ENCODE measurements at places on chromosomes 1 and 21. TPM values are rescaled to one million over a fixed set of nuclear protein-coding genes. Genes with fewer than 3 reads are reported as not detected.

- no peak for DNase-seq
These were observed 32.7 kb upstream of the SUCO start for GRCh38 chr1:172500207-172500606.

DNA sequence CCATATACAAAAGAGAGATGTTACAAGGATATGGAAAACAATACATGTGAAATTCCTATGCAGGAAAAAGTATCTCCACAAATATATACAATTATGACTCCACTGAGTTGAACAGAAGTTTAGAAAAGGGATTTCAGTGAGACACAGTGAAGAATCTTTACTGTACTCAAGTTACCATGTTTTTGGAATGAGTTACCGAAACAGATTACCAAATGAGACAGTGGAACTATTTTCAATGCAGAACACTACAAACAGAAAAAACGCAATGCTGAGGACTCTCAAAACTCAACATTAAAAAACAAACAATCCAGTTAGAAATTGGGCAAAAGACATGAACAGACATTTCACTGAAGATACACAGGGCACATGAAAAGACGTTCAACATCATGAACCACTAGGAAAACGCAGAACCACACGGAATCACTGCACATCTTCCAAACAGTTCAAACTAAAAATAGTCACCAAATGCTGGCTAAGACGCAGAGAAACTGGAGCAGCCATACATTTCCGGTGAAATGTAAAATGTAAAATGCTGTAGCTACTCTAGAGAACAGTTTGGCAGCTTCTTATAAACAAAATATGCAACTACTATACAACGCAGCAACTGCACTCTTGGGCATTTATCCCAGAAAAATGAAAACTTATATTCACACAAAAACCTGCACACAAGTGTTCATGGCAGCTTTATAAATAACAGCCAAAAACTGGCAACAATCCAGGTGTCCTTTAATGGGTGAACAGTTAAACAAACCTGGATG is 118.7 kb downstream of the UBR4 start:
- DNase-seq: no peak

- DNase-seq: no peak
These were observed 52.5 kb downstream of the EPRS1 start for GRCh38 chr1:219993554-219994433.

GRCh38 chr1:231966983-231967382 is 340.4 kb downstream of the DISC1 start:
- no peak for DNase-seq

DNA sequence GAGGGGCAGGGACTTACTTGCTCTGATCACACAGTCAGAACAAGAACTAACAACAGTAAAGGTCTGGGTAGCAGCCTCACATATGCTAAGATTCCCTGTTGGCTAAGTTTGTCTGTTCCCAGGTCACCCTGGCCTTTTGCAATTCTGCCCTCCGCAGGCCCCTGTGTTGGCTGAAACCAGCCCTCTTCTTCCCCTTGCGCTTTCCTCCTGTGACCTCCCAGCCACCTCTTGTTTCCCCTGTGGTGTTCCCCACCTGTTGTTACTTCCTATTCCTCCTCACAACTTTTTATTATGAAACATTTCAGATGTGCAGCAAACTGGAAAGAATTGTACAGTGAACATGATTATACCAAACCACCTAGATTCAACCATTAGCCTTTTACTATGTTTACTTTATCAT is 23.4 kb downstream of the MAPKAPK2 start:
- no peak for DNase-seq

DNA sequence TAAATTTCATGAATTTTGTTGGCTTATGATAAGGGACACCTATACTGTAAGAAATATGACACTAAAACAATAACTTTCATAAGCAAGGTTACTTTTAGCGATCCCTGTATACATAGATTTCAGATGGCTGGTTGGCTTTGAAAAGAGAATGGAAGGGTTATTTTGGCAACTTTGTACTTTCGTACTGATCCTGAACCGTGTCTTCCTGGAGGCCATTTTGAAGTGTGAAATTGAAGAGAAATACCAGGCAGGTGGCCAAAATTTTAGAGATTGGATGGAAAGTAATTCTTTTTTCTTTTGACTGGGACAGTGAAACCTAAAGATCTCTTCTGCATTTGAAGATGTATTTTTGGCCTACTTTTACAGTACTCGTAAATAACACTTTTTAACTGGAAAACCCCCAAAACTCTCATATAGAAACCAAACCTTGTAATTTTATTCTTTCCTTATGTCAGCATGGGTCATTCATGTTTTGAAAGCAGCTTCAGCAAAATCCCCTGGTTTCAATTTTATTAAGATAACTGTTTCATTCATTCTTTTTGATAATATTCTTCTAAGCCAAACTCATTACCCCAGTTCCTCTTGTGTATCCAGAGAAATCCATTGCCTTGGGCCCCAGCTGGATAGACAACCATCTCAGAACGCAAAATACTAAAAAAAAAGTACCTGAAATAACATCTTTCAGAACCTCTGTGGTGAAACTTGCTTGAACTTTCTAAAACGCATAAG is 38.4 kb upstream of the ZNF281 start:
- DNase-seq: no peak

- peak; percentile 56 for DNase-seq
These were observed 48.8 kb downstream of the TENT5C start for GRCh38 chr1:117654493-117655219.

- DNase-seq: peak; percentile 60
These were observed 17.2 kb upstream of the POFUT2 start for GRCh38 chr21:45304945-45305344.

GRCh38 chr1:198933515-198934222 is 294.8 kb downstream of the PTPRC start:
- no peak for DNase-seq

- no peak for DNase-seq
These were observed 10.6 kb upstream of the KCNN3 start for GRCh38 chr1:154880671-154881070.

DNA sequence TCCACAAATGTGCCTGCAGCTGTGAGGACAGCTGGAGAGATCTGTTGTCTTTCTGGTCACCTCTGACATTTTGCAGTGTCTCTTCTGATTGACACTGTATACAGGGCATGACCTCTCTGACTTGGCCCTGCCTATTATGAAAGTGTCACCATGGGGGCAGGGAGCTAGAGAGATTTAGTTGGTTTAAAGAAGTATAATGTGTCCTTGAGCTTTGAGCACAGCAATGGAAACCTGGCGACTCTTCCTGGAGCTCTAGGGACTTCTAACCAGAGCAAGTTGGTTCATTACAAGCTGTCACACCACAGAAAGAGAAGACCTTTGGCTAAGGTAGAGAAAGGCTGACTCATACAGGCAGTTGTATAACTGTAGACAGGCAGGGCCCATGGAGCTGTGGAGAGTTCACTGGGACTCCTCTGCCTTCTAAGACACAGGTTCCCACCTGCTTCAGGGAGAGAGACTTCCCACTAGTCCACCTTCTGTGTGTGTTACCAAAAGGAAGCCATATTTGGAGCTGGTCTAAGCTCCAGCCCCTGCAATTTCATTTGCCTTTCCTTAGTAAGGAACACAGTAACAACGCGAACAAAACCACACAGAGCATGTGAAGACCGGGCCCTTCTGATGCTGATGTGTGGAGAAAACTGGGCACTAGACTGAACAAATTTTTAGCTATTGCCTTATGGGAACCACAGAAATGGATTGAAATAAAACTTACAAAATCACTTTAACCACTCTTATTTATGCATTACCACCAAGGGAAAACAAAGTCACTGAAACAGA is 90.5 kb upstream of the ADAR start:
- DNase-seq: no peak

DNA sequence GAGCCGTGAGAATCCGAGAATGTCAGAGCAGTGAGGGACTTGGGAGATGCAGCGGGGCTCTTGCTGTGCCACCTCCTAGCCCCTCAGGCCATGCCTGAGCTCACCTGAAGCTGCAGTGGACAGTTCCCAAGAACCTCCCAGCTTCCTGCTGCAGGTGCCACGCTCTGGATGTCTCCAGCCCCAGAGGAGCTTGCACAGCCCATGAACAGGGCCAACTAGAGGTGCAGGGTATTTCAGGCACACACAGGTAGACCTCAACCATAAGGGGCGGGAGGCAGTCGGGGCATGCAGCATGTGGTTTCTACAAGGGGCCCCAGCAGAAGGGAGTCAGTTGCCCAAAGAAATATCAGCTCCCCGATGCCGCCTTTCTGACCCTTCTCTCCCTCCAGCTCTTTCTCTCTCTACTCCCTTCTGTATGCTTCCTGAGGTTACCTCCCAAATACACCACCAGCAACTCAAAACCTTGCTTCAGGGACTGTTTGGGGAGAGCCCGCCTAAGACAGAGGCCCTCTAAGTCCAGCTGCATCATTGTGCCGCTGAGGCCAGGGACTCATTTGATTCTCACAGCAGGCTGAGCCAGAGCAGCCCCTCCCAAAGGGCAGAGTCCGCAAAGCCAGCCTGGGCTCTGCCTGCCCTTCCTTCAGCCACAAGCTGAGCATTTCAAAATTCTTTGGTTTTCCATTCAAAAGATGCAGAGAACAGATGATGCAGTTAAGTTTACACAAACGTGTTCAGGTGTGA is 209.8 kb downstream of the MATN1 start:
- no peak for DNase-seq

DNA sequence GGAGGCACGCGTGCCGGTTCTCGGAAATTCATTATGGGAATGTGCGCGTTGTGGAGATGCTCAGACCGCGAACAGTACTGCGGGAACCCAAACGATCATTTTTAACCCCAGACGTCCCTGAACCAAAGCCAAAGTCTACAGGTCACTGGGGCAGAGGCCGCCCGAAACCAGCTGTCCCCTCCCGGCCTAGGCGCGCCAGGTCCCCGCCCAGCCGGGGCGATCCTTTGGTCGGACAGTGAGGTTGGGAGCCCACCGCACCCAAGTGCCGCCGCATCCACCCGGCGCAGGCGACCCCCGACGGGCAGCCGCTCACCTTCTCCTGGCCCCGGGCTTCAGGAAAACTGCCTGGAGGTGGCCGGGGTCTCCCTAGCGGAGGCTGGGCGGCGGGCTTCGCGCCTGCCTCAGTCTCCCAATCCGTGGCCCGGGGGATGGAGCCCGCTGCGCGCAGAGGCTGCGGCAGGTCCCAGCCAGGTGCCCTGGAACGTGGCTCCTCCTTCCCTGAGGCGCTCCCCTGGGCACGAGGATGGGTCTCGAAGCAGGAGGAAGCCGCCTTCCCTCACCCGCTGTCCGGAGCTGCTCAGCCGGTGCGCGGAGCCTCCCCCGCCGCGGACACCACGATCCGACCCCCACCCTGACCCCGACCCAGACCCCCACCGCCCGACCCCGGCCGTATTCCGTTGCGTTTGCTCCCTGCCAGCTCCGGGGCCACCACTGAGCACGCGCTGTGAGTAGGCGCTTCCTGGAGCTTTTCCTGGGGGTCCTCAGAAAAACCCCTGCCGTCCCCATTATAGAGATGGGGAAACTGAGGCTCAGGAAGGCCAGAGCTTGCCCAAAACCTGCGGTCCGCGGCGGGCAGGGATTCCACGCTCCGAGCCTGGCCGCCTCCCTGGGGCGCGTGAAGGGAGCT is 8.1 kb upstream of the SLX9 start:
- DNase-seq: peak; percentile 53

DNA sequence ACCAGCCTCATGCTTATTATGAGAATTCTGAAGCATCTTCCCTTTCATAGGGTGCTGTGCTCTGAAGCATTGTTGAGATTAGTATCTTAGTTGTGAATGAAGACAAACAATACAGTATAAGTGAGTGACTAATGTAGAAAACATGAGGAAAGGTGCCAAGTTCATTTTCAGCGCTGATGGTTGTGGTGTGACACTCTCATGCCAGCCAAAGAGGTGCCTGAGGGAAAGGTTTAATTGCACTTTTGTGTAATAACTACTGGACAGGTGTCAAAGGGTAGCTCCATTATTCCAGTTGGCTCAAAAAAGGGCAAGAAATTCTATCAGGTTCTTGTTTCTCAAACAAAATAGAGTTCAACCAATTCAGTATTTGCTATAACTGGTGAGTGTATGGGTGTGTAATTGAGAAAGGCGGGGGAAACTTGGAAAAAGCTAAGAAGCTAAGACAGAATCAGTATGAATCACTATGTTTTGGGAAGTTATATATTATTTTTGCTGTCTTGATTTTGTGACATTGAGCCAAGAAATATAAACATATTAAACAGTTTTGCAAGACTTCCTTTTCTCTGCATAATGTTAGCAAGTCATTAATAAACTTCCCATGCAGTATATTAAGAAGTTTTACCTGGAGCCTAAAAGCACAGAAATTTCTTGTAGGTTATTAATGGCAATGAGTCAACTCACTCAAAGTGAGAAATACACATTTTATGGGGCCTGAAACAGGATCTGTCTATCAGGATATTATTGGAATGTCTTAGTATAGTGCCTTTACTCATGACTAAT is 31.8 kb downstream of the KCNK2 start:
- no peak for DNase-seq

DNA sequence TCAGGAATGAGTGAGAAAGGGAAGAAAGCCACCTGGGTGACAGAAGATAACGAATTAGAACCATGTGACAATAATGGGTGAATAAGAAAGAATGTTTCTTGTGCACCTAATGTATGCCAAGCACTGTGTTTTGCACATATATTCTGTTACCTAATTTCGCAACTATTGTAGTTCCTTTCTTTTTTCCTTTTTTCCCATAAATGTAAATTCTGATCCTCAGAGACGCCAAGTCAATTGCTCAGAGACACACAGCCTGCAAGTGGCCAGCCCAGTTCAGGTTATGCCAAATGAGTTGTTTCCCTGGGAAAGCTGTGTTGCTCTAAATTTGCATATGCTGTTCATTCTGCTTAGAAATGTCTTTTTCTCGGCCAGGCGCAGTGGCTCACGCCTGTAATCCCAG is 1.7 kb upstream of the RSPO1 start:
- no peak for DNase-seq

DNA sequence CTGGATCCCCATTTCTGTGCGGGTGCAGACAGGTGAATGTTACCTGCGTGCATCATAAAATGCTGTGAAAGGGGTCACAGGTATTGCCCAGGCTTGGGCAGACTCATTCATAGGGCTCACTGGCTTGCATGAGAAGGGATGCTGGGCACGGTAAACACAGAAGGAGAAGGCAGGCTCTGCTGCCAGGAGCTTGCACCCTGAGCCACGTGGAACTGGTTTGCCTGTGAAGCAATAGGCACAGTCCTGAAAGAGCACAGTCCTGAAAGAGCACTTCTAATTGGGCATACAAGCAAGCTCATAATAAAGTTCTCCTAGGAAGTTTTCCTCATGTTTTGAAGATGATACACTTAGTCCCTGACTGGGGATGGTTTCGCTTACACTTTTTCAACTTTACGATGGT is 40.9 kb downstream of the GALNT2 start:
- no peak for DNase-seq

DNA sequence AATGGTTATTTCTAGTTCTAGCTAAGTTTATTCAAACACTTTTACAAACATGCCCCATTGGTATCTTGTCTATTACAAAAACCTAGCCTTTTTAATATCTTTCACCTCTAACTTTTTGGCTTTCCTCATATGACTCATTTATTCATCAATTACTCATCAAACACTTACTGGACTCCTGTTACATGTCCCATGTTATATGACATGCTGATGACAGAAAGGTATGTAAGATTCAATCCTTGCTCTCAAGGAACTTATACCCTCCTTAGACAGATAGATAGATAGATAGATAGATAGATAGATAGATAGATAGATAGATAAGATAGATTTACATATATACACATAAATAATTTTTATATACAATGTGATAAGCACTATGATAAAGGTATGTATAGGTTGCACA is 33.9 kb upstream of the INSL5 start:
- no peak for DNase-seq

OR10J1 gene
- not detected for total RNA-seq

KRTAP11-1 gene
- total RNA-seq: not detected

KIF21B gene
- 129 TPM for total RNA-seq

CDA gene
- total RNA-seq: not detected
